ENCODE measurements at places on chromosomes 5 and 9.

DNA sequence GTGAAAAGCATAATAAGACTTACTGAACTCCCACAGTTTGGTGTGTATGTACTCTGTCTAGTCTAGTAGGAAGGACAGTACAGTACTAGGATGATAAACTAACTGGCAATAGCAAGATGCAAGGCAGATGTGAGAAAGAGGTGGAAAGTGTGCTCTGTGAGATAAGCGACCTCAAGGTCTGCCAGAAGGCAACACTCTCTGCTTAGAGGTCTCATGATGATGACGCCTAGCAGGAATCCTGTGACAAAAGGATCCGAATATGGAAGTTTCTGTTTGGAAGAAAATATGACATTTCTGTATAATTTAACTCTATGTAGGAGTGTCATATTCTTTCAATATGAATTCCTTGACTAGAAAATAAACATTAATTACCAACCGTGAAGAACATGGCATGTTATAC lies 112.2 kb downstream of the PLPPR1 start:
- DNase-seq: no peak

DNA sequence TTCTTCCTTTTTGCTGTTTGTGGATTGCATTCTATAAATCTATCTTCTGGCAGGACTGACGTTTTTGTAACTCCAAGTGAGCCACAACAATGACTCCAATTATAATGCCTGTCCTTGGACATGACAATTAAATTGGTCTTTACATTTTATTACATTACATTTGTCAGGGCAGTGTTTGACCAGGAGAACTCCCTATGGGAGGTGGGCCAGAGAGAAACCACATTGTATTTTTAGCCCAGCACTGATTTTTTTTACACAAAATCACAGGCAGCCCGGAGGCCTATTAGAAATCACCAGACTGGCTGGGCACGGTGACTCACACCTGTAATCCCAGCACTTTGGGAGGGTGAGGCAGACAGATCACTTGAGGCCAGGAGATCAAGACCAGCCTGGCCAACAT lies 99.1 kb upstream of the SMC5 start:
- DNase-seq: no peak

DNA sequence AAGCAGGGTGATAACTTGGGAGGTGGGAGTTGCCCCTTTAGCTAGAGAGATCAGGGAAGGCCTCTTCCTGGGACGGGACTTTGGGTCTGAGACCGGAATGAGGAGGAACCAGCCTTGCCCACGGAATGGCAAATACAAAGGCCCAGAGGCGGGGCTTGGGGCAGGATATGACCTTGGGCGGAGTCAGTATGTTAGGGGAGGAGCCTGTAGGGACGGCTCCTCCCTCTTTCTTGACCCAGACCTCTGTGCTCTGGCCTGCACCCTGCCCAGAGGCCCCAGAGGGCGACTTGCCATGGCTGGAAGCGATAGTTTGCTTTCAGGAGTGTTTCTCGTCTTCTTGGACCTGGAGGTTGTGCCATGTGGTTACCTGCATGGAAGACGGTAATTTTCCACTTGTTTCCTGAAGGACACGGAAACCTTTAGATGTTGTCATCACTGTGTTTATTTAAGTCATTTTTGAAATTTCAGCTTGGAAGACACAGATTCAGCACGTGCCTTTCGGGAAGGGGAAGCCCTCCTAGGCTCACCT lies 85.6 kb downstream of the DAB2IP start:
- no peak for DNase-seq

DNA sequence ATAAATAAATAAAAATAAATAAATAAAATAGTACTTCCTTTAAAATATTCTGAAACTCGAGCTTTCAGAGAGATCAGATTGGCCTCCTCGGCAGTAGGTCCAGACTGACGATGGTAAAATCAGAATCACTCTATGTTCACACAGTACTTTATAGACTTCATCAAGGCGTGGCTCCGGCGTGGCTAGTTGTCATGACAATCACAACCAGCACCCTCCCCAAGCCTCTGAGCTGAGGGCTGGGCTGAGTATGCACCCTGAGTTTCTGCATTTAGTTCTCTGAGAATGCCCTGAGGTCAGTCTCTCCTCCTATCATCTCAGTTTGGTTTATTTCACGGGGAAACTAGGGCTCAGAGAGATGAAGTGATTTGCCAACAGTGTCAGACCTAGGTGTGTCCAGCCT lies 43.3 kb upstream of the BARHL1 start:
- no peak for DNase-seq

- DNase-seq: no peak
These were observed at the start of gene SLC6A19 for GRCh38 chr5:1201327-1202025. SLC6A19 (plus strand) TSS chr5:1201595; CDS start chr5:1201651, 56 bp downstream.

DNA sequence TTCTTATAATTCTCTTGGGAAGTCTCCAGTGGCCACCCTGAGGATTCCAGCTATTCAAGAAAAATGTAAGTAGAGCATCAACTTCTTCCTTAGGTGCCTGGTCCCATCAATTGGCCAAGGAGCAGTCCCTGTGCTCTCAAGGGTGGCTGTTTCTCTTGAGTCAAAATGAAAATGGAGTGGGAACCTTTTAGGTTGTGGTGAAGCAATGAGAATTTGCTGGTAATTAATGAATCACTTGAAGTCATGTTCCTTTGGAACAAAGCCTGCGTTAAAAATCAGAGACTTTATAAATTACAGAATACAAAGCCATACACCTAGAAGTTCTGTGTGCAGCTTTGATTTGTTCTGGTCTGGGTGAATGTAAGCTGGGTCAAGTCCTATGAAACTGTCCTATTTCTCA lies 48.9 kb downstream of the IL31RA start:
- DNase-seq: no peak

GRCh38 chr5:65876496-65876895 lies 49.9 kb upstream of the ERBIN start:
- DNase-seq: no peak

DNA sequence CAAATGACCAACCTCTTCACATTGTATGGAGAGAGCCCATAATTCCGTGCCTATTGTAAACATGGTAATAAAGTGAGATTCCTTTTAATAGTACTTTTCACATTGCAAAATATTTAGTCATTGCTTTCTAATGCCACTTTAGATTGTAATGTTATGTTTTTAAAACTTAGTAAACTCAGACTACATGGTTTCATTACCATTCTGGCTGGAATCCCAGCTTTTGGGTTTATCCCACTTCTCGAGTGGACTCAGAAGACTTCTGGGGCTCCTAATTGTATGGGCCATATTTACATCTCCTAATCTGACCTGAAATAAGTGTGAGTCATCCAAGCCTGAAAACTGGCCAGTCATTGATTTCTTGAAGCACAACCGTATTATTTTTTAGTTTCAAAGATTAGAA lies 217.6 kb downstream of the CAAP1 start:
- no peak for DNase-seq

GRCh38 chr5:57486027-57486602 lies 3.5 kb upstream of the ACTBL2 start:
- no peak for DNase-seq

- no peak for DNase-seq
These were observed 24.5 kb upstream of the FCN1 start for GRCh38 chr9:134942011-134942787.

DNA sequence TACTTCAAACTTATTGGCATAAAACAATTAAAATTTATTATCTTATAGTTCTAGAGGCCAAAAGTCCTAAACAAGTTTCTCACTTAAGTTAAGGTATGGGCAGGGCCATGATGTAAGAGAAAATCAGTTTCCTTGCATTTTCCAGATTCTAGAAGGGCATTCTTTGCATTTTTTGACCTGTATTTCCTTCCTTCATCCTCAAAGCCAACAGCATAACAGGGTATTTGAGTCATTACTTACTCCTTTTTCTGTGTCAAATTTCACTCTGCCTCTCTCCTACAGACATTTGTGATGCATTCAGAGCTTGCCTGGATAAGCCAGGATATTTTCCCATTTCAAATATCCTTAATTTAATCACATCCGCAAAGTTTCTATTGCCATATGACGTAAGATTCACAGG lies 1499.0 kb downstream of the EFNA5 start:
- DNase-seq: no peak

DNA sequence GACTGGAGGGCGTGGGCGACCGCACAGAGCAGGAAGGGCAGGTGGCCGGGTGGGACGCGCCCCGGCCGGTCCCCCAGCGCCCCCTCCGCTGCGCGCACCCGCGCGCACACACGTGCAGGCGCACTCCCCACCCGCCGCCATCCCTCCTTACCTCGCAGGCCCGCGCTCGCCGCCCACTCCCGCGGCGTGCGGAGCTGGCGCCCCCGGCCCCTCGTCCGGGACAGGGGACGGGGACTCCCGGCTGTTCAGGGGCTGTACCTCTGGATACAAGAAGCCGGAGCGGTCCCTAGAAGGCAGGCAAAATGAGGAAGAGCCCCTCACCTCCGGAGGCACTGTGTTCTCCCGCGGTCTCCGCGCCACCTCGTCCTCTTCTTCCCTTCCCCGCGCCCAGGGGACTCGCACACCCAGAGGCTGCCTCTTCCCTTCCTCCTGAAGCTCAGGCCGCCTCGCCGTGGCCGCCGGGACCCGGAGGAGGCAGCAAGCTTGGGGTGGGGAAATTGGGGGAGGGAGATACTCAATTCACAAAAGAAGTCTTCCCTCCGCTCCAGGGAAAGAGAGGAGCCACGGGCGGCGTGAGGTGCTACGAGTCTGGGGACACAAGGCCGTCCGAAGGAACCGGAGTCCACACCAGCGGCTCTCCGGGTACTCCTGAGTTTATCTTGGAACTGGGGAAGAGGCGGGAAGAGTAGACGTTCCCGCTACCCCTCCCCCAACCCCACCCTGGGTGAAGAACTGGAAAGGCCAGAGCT lies 1.4 kb upstream of the GABRB2 start:
- no peak for DNase-seq

- DNase-seq: no peak
These were observed 1.0 kb downstream of the FAM200C start for GRCh38 chr5:160398806-160399205.

- no peak for DNase-seq
These were observed 49.6 kb downstream of the ARHGAP26 start for GRCh38 chr5:142819825-142820224.

DNA sequence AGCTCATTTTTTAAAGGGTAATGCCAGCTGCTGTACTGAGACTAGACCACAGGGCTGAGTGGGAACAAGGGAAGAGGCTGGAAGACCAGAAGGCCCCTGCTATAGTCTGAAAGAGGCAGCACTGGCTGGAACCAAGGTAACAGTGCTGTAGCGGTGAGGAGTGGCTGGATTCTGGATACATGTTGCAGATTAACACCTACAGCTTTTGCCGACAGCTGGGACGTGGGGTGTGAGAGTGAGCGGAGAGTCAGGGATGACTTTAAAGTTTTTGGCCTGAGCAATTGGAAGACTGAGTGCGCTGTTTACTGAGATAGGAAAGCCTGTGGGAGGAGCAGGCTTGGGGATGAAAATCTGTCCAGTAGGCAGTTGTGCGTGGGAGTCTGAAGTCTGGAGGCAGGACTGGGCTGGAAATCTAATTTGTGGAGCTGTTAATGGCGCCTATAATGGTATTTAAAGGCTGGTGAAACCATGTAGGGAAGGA lies 26.5 kb downstream of the AQP7 start:
- no peak for DNase-seq

GRCh38 chr5:72015103-72015548 lies 92.1 kb upstream of the MAP1B start:
- DNase-seq: no peak

- DNase-seq: no peak
These were observed 65.6 kb downstream of the ANKRD55 start for GRCh38 chr5:56167519-56167918.

DNA sequence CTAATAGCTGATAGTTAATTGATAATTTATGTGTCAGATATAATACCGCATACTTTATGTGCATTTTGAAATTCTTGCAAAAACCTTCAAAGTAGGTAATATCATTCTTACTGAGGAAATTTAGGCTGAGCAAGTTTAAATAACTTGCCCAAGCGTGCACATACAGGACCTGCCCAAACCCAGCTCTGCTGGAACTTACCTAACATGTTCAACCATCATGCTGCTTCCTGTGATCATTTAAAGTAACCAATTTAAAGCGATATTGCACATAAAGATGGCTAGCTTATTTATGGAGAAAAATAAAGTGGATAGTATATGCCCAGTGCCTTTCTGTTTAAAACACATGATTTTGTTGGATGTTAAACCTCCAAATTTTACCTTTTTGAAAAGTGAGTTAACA lies 4.3 kb downstream of the FAM174A start:
- DNase-seq: no peak

DNA sequence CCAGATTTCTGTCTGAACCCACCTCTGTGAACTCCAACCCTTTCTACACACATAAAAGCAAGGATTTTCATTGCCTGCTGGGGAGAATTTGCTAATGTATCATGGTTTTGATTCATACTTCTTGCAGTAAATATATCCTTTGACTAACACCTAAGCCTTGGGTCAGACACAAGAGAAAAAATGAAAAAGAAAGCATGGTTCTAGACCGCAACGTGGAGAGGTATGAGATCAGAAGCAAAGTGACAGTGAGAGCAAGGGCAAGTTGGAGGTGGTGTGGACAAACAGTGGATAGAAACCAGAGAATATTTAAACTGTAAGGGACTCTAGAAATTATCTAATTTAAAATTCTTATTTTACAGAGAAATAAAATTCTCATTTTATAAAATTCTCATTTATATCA lies 212.9 kb upstream of the SEMA6A start:
- DNase-seq: no peak

DNA sequence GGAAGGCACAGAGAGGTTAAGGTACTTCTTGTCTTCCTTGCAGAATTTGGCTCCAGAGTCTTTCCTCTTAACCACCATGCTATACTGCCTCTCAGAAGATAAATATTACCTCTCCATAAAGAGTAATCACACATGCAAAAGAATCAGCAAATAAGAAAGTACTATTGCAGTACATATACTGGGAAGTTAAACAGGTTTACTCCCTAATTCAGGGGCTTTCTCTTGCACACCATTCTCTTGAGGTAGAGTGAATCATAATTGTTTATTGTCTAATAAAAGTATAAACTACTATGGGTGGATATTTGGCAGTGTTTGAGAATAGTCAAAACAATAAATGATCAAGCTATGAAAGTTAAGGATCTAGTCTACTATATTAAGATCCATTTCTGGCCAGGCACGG lies 40.4 kb downstream of the SPINK5 start:
- no peak for DNase-seq

- DNase-seq: no peak
These were observed 8.7 kb downstream of the EBF1 start for GRCh38 chr5:159091065-159091464.

DNA sequence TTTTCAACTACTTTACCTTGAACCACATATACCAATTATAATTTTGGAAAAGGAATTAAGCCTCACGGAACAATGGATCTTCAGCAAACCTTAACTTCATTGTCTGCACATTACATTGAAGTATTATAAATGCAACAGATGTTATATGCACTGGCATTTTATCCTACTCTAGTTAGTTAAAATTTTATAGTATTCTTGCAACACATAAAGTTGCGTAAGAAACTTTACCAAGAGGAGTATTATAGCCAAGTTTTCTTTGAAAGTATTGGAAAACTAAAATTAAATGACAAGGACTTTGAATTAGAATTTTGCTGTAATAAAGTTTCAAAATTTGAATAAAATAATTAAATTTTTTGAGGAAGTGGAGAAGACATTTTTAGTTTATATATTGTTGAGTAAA lies 63.4 kb upstream of the SREK1 start:
- no peak for DNase-seq

GRCh38 chr5:88675168-88675707 lies 207.7 kb downstream of the MEF2C start:
- DNase-seq: no peak

GRCh38 chr5:140603734-140604133 lies 29.2 kb downstream of the CD14 start:
- DNase-seq: no peak
